Effector CD8-positive, alpha-beta T cell (primary cell): ENCODE measurements at places on chromosomes 2 and 18.

- no peak for DNase-seq
These were observed 320.7 kb upstream of the HNRNPA3 start for GRCh38 chr2:176891857-176892256.

GRCh38 chr2:73033766-73034381 is 37.6 kb downstream of the SFXN5 start:
- DNase-seq, result no peak

DNA sequence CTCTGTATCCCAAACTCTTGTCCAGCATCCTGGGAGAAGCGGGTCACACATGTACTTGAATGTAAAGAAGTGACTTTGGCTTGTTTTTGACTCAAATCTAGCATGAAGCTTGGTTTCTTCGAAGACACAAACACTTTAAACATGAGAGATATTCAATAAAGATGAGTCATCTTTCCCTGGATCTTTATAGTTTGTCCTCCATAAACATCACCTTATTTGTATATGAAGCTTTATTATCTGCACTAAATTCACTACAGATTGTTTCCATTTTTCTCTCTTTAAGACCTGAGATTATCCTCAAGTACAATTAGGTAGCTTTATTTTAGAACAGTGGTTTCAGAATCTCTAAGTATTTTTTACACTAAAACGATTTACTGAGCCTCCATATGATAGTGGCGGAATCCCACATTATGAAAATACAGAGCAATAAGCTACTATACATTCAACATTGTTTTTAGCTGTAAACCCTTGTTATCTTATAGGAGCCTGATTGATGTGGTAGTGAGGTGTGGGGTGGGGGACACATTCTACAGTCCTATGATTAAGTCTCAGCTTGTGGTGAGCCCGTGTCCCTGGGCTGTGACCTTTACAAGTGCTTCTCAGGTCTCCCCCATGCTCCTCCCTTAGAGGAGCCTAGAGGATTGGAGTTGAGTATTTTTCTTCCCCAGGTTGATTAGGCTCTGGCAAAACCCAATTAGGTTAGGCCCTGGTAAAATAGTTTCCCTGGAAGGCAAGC is 79.6 kb upstream of the RAPGEF4 start:
- DNase-seq, result no peak

DNA sequence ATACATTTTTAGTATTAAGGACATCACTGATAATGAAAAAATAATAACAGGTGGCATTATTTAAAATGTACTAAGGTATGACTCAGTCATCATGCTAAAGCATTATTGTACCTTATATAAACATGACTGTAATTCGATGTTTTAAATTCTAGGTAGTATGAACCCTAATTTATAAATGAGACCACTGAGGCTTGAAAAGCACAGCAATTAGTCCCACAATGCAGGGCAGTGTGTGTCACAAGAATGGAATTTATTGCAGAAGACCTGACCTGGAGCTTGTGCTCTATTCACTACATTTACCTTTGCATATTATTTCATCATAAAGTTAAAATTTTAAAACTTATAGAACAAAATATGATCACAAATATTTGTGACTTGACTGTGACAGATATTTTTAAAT is 358.5 kb upstream of the DSEL start:
- no peak for DNase-seq

GRCh38 chr18:7779211-7779610 is 212.1 kb downstream of the PTPRM start:
- no peak for DNase-seq

GRCh38 chr2:102724016-102724490 is 37.8 kb upstream of the TMEM182 start:
- DNase-seq, result no peak

DNA sequence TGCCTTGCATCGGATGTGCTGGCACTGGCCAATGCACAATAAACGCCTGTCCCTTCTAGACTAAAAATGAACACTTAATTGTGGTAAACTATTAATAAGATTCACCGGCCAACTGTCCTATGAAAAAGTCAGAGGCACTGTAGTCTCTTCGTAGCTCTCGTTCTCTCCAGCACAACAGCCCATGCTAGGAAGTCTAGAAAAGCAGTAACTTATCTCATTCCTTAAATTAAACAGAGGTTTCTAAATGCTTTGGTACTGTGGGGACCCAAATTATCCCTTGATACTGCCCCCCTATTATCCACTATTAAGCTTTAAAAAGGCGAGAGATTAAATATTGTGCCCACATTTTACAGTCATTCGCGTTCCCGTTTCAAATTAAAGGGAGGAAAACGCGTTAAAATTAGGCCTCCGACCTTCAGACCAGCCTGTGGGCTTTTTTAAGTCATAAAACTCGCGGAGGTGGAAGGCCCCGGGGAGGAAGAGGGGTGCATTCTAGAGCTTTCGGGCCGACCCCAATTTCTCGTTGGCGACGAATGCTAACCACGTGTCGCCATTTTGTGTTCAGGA is 1.5 kb upstream of the PCBP1 start:
- DNase-seq, result no peak

DNA sequence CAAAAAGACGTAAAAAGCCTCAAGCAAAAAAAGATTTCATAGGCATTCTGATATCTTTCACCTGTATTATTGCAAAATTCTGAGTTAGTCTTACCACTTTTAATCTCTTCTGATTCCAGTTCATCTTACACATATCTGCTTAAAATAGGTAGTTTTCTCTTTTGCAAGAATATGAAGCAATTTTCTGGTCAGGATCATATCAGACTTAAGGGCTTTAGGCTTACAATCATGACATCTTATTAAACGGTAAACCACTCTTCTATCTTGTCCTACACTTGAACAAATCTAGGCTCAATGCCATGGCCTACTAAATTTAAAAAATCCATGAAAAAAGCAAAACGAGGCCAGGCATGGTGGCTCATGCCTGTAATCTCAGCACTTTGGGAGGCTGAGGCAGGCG is 50.1 kb upstream of the GAREM1 start:
- no peak for DNase-seq

GRCh38 chr2:16664809-16665747 is 556 bp downstream of the CYRIA start:
- no peak for DNase-seq

- DNase-seq, result no peak
These were observed 119.0 kb upstream of the ITGA6 start for GRCh38 chr2:172308253-172308935.
